ENCODE measurements at places on chromosomes 4 and X.
A peak's percentile ranks its signal among the peaks of the same experiment; 100 is the strongest.

GRCh38 chr4:89142691-89143669, 31.6 kb downstream of the TIGD2 start:
- DNase-seq, result no peak

DNA sequence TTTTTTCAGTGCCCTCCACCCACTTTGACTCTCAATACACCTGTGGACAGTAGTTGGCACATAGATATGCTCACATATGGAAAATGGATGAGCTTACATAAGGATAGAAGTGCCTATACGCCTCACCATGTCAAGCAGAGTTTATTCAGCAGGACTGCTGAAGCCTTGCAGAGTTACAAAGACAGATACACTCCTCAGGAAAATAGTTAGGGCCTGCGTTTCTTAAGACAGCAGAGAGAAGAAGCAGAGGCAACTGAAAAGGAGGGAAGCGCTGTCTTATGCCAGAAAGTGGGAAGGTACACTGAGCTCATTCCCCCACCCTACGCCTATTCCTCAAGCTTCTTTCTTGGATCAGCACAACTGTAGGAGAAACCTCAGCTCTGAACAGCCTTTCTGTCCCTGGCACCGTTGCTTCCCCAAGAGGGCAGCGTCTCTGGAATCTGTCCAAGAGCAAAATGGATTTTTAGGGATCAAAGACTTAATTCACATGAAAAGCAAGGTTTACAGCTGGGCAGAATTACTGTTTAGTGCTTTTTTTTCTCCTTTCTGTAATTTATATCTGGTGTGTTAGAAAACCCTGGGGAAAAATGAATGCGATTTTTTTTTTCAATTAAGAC, 37.3 kb upstream of the MBTPS2 start:
- DNase-seq, result no peak

- peak; percentile 79 for DNase-seq
Observed at GRCh38 chrX:13078739-13079444, 34.5 kb upstream of the FAM9C start.

DNA sequence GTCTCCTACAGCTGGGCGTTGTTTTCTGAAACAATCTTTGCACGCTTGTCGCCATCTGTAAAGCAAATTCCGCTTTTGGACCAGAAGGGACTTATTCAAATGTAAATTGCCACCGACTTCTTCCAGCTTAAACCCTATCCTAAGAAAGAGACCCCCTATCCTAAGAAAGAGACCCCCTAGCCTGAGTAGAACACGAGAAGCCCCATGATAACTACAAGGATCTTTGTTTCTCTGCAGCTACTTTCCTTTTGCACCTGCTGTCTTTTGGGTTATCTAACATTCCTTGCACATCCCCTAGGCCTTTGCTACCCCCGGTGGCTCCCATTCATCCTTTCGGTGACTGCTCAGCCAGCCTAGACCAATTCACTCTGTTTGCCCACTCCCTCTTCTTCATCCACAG, 536.0 kb upstream of the PRKX start:
- no peak for DNase-seq

Measured in coronary artery (tissue), 2 donors.